Astrocyte (in vitro differentiated cells and primary cell): ENCODE measurements at places on chromosomes 3 and 15.
A peak's percentile ranks its signal among the peaks of the same experiment; 100 is the strongest.

DNA sequence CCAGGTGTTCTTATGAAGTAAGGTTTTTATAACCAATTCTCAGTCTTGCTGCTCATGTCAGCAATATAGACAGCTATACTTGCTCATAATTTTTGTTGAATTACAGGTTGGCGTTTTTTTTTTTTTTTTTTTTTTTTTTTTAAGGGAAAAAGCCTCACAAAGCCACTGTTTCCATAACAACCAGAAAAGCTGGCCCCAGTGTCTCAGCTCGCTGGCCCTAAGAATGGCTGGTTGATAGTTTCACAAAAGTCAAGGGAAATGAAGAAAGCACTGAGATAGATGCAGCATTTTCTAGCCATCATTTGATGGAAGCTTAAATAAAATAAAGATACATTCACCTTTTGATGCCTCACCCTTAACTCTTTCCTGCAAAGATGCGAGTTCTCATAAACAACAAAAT is 121.9 kb downstream of the C3orf70 start:
- DNase-seq: no peak

GRCh38 chr3:124453189-124453588 is 277.1 kb upstream of the UMPS start:
- DNase-seq: no peak

GRCh38 chr3:69161587-69162307 is 39.4 kb upstream of the LMOD3 start:
- DNase-seq: no peak

- no peak for DNase-seq
Observed at GRCh38 chr3:52215351-52215750, 10.1 kb downstream of the TLR9 start.

- DNase-seq: peak; percentile 95
Observed at GRCh38 chr15:88649286-88649733, 10.5 kb downstream of the ISG20 start.

DNA sequence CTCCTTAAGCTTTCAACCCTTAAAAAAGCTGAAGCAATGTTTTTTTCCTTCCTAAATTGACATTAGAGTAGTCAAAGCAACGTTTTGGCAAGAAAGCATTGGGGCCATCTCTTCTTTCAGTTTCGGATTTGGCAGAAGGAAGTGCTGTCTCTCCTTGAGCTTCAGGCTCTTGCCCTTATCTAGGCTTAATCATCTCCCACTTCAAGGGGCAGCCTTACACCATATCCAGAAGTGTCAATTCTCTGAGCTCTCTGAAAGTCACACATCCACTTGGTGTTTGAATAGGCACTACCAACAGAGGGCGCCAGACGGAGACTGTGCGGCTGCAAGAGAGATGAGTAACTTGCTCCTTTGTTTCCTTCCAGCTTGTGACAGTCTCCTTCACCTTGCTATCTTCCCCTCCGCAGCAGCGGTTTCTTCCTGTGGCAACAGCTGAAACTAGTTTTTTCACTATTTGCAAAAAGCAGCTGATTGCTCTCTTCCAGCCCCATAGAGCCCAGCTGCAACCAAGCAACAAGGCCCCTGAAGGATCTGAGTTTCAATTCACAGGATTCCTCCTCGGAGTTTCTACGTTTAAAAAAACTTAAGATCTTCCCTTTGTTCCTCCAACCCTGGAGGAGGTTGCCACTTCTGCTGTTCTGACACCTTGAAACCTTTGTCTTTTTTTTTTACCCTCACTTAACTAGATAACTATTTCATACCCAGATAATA is 147.0 kb upstream of the SLCO3A1 start:
- peak; percentile 27 for DNase-seq

DNA sequence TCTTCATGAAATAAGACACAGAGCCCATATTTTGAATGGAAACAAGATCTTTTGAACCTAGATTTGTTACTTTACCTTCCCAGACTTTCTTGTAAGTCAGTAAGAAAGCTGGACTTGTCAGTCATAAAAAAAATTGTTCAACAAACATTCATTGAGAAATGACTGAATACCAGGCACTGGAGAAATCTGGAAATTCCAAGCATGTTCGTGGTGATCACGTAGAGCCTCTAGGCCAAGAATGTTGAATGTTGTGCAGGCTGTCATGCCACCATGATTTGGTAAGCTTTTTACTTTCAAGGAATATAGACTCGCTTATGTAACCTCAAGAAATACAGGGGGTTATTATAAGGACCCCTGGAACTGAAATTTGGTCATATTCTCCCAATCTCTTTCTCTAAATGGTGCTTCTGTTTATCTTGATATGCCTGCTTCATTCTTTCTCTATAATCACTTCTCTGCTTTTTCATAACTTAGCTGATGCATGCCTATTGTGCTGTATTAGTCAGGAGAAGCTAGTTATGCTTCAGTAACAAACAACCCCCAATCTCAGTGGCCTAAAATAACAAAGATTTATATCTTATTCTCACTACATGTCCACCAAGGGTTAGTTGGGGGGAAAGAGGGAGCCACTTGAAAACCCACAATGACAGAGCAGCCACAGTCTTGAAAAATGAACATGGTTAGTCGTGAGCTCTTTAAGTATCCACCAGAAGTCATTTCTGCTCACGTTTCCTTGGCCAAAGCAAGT is 3.4 kb upstream of the TPM1 start:
- DNase-seq: peak; percentile 87

DNA sequence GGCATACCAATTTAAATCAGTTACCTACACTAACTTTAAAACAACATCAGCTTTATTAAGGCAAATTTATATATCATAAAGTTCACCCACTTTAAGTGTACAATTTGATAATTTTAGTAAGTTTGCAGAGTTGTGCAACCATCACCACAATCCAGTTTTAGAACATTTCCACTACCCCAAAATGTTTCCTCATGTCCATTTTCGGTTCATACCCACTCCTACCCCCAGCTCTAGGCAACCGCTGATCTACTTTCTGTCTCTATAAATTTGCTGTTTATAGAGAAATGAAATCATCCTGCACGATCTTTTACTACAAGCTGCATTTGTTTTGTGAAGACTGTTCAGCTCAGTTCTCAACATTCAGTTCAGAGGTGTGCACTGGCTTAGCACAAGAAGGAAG is 31.5 kb upstream of the FAM81A start:
- DNase-seq: no peak

DNA sequence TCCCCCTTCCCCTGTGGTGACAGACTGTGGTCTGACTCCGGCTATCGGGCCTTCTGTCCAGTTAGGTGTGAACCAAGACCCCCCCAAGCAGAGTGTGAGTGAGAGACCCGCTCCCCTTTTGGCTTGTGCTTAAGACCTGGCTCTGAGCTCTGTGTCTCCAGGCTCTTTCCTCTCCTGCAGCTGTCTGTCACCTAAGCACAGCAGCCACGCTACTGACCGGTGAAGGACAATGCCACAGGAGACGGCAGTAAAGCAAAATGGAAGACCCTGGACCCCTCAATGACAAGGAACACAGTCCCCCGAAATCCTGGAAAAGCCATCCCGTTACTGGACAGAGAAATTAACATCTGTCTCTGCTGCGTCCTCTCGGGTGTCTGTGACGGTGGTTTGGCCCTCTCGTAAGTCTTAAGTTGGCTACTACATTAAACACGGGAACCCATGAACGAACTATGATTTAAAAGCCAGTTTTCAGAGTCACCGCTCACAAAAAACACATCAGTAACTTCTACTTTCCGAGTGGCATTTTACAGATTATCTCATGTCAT is 53.7 kb downstream of the CHSY1 start:
- DNase-seq: no peak

GRCh38 chr15:89799011-89799911 is 15.4 kb downstream of the ANPEP start:
- no peak for DNase-seq

- peak; percentile 14 for DNase-seq
Observed at GRCh38 chr3:126304704-126305103, 52.5 kb downstream of the KLF15 start.
